ENCODE measurements at places on chromosomes 5 and 9. TPM values are rescaled to one million over a fixed set of nuclear protein-coding genes. Genes with fewer than 3 reads are reported as not detected.

SARDH gene
- total RNA-seq = 4.5 TPM

MINAR2 gene
- 0.09 TPM for total RNA-seq

ZCCHC9 gene
- 31.3 TPM for total RNA-seq

PCDHB14 gene
- total RNA-seq = 5.5 TPM

CD14 gene
- total RNA-seq = 0.28 TPM

SOX30 gene
- not detected for total RNA-seq

MPDZ gene
- total RNA-seq = 76.1 TPM

ITGA1 gene
- total RNA-seq = 3.0 TPM

OR1J2 gene
- not detected for total RNA-seq

PCDHGA2 gene
- total RNA-seq = 0.32 TPM

BHMT2 gene
- total RNA-seq = not detected

SLC46A2 gene
- not detected for total RNA-seq

TMEFF1 gene
- total RNA-seq = 43.1 TPM

SPAAR gene
- not detected for total RNA-seq

TRAPPC13 gene
- total RNA-seq = 21.7 TPM

CDC14B gene
- 30.5 TPM for total RNA-seq

GABRA1 gene
- total RNA-seq = not detected

HSD17B3 gene
- total RNA-seq = not detected

FOXD4 gene
- total RNA-seq = 0.77 TPM

SMIM23 gene
- not detected for total RNA-seq

CBY3 gene
- not detected for total RNA-seq

TMEM171 gene
- not detected for total RNA-seq

CARTPT gene
- total RNA-seq = not detected

LRRC19 gene
- total RNA-seq = not detected

WDR31 gene
- total RNA-seq = 3.5 TPM

UBTD2 gene
- 73.3 TPM for total RNA-seq

MUSK gene
- total RNA-seq = not detected

CCNB1 gene
- total RNA-seq = 252 TPM

PCDHGA1 gene
- total RNA-seq = 0.93 TPM

FCN2 gene
- total RNA-seq = not detected

KIAA0825 gene
- total RNA-seq = 3.5 TPM

THBS4 gene
- total RNA-seq = 6.9 TPM

ST8SIA4 gene
- 5.9 TPM for total RNA-seq

ZFP62 gene
- 44.4 TPM for total RNA-seq

BDP1 gene
- 28.5 TPM for total RNA-seq

CDC23 gene
- 56.9 TPM for total RNA-seq

IL3 gene
- not detected for total RNA-seq

C5orf58 gene
- not detected for total RNA-seq

IFNK gene
- total RNA-seq = not detected

PCDHGC3 gene
- total RNA-seq = 98.2 TPM

MAP3K1 gene
- total RNA-seq = 27.9 TPM

LRRC14B gene
- total RNA-seq = not detected

CENPK gene
- total RNA-seq = 55.2 TPM

NR4A3 gene
- total RNA-seq = 0.93 TPM

PCDHB10 gene
- 5.5 TPM for total RNA-seq

TMEM174 gene
- not detected for total RNA-seq

FGD3 gene
- total RNA-seq = 4.1 TPM

NRARP gene
- 31.7 TPM for total RNA-seq

IFNA21 gene
- total RNA-seq = not detected

ADAMTSL1 gene
- total RNA-seq = 2.5 TPM

Measured in neural crest cell (in vitro differentiated cells).